ENCODE measurements at places on chromosomes 1 and 21. TPM values are rescaled to one million over a fixed set of nuclear protein-coding genes. Genes with fewer than 3 reads are reported as not detected.

DNA sequence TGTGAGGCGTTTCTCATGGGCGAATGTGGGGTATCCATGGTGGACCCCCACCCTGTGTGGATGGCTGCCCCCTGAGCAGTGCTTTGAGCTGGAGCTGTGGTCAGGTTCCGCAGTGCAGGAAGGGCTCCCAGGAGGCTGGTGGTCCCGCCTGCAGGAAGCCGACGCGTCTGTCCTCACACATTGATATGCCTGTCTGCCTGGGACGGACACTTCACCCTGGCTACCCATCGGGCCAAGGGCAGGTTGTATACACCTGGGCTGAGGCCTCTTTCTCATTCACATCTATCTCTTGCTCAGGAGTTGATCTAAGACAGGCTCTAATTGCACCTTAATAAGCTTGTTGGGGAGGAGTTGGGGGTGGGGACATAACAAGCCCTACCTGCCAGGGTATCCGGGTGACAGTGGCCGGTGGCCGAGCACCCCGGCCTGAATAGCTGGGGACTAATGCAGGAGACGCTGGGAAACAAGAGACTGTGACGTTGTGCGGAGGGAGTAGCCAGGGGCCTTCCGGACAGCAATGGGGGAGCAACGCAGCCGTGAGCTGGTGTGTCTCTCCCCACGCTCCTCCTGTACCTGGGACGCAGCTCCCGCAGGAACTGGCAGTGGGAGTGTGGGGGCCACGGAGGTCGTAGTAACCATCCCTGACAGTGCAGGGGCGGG lies 21.7 kb downstream of the PDXK start:
- DNase-seq = peak; percentile 68

DNA sequence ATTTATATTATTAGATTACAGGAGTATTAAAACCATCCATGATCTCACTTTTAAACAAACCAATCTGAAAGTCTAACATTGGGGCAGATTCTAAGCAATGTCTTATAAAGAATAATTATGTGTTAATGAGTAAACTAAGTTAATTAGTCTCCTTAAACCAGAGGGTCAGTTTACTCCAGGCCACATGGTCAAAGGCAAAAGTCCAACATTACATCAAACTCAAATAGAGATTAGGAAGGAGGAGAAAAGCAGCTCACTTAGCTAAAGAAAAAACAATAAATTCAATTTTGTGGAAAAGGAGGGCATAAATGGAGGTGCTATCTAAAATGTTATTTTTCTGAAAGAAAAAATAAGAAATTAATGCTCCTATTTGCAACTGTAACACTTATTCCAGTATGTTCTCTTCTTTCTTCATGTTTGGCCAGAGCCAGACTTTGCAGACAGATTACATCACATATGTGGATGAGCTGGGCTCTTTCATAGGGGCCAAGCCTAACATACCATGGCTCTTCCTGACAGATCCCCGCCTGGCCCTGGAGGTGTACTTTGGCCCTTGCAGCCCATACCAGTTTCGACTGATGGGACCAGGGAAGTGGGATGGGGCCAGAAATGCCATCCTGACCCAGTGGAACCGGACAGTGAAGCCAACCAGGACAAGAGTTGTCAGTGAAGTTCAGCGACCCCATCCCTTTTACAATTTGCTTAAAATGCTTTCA lies 24.3 kb upstream of the FMO2 start:
- DNase-seq = peak; percentile 33

GRCh38 chr1:214135886-214136285 lies 145.1 kb upstream of the SMYD2 start:
- DNase-seq = no peak

GRCh38 chr1:219367496-219367895 lies 193.8 kb downstream of the LYPLAL1 start:
- no peak for DNase-seq

LENEP gene
- polyA plus RNA-seq = 0.31 TPM

TMPRSS2 gene
- 46.2 TPM for polyA plus RNA-seq

RGS8 gene
- polyA plus RNA-seq = 0.02 TPM

NEK7 gene
- 23.9 TPM for polyA plus RNA-seq
